ENCODE measurements at places on chromosomes 12 and 14.

DNA sequence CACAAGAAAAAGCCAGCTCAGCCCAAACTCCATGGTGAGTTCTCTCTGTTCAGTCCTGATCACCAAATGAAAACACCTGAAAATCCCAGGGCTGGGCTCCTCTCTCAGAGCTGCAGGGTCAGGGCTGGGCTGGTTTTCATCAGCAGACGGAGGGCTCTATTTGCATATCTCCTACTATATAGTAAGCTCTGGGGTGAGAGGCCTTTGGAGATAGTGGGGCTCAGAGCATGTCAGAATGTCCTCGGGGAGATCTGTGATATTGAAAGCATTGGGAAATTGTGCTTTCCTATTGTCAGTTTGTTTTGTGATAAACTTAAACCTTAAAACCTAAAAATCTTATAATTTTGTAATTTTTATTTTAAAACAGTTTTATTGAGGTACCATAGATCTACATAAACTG, 742.6 kb downstream of the TMEM121 start:
- no peak for DNase-seq

- DNase-seq, result no peak
These were observed 7.7 kb downstream of the DCTN2 start for GRCh38 chr12:57539134-57539768.

GRCh38 chr14:100221533-100222223, 17.3 kb upstream of the YY1 start:
- DNase-seq, result peak; percentile 28

DNA sequence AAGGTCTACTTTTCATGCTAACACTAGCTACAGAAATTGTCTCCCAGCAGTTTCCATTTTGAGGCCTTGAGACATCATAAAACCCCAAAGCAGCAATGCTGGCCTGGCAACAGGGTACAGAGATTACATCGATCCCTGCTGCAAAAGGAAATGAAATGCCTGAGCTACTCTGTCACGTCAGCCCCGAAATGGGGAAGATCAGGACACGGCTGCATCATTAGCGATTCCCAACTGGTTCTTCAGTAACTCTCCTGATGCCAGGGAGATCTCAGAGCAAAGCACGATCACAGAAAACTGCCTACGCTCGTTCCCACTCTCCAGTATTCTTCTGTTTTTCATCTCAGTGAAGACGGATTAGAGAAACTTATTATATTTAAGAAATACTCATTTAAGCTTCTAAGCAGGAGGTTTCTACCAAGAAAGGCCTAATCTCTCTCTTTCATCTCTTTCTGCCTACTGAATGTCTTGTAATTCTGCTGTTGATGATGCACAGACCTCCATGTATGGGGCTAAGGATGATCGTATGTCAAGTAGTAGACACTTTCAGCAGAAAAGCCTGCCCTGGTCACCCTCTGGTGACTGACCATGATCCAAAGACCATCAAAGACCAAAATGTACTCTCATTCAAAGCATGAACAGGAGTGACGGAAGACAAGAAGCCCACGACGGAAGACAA, 168.5 kb downstream of the RIMBP2 start:
- DNase-seq, result no peak

DNA sequence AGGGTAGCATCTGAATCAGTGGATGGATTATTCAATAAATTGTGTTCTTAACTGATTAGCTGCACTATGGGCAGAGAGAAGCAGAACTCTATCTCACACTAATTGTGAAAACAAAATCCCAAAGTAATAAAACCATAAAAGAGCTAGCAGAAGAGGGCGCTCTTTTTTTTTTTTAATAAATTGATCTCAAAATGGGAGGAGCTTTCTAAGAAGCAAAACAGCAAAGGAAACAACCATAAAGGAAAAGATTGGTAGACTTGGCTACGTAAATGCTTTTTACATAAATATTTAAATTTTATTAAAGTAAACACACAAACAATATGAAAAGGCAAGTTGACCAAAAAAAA, 1.5 kb upstream of the TM7SF3 start:
- DNase-seq, result no peak

GRCh38 chr14:84856751-84857534, 673.0 kb upstream of the FLRT2 start:
- no peak for DNase-seq

- no peak for DNase-seq
These were observed 52.1 kb downstream of the EIF2S3B start for GRCh38 chr12:10557766-10558165.

- DNase-seq, result no peak
These were observed 153.6 kb downstream of the PAH start for GRCh38 chr12:102763471-102763870.

DNA sequence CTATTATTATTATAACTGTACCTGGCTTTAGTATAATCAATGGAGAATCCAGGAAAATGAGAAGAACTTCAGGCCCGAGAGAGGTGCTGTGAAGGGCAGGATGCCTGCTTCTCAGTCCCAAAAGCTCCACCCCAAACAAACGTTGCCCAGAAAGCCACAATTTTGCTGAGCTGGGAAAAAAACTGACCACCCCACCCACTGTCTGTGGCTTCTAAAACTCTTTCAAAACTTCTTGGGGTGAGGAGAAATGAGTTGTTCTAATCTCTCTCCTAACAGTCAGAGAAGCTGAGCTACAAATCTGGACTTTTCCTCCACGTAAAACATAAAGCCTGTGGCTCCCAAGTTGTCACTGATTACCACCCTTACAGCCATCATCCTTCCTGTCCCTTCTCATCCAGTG, 13.4 kb downstream of the VDR start:
- DNase-seq, result no peak

- no peak for DNase-seq
These were observed 34.3 kb upstream of the TXNRD1 start for GRCh38 chr12:104181313-104181712.

- DNase-seq, result no peak
These were observed 27.7 kb upstream of the KLRD1 start for GRCh38 chr12:10279937-10280336.

DNA sequence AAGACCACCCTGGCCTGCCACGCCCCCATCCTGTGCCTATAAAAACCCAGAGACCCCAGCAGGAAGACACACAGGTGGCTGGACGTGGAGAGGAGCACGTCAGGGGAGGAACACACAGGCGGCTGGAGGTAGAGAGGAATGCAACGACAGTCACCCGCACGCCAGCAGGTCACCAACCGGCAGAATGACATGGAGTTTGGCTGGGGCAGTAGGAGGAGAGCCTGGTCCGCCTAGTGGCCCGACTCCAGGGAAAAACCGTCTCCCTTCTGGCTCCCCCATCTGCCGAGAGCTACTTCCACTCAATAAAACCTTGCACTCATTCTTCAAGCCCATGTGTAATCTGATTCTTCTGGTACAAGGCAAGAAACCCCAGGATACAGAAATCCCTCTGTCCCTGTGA, 62.7 kb upstream of the KCNH3 start:
- DNase-seq, result no peak

DNA sequence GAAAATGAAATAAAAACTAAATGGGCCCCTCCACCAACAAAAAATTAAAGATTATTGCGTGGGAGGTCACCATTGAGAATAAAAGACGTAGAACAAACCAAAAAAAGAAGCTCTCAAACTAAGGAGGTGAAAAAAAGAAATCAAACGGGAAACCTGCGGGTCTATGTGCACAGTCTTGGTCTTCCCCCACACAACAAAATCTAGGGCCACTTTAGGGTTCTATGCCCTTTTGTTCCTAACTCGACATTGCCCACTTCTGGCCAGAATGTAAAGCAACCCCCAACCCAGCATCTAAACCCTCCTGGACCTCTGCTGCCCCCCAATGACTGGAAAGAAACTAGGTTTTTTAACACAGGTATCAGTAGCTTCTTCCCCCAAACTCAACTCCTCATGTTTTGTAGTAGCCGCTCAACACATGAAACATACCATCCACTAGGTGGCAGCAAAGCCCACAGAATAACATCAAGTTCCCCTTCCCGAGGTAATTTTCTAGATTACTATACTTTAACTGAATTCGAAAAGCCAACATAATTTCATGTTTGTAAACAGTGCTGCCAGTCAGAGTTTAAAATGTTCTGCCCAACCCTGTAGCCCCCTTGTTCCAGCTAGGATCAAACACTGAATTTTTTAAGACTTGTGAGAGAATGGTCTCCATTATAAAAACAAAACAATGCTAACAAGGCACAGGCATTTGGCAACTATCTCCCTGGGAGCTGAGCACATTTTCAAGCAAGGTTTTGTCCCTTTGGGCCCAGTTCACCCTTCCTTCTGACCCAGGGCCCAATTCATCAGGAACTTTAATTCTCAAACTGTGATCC, 18.7 kb downstream of the DAD1 start:
- DNase-seq, result peak; percentile 54

- no peak for DNase-seq
These were observed 23.0 kb upstream of the ATP2B1 start for GRCh38 chr12:89731614-89732013.

DNA sequence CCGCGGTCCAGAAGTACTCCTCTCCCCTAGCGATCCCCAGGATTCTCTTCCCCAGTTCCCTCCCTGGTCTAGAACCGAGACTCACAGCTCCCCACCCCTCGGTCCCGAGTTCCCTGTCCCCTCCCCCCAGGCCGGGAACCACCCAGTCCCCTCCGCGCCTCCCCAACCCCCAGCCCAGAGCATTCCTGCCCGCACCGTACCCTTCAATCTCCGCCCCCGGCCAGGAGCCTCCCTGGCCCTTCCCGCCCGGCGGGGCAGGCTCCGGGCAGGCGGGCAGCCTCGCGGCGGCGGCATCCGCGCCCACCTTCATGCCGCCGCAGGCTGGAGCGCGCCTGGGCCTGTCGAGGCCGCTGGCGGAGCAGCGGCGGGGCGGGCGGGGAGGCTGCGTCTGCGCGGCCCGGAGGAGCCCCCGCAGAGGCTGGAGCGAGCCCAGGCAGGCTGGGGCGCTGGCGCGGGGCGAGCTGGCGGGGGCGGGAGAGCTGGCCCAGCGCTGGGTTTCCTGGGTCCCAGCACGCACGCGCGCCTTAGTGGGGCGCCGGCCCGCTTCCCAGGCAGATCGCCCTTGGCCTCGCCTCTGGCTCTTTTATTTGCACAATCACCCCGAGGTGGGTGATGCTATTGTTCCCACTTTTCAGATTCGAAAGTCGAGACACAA, 22.2 kb upstream of the GPR132 start:
- no peak for DNase-seq

DNA sequence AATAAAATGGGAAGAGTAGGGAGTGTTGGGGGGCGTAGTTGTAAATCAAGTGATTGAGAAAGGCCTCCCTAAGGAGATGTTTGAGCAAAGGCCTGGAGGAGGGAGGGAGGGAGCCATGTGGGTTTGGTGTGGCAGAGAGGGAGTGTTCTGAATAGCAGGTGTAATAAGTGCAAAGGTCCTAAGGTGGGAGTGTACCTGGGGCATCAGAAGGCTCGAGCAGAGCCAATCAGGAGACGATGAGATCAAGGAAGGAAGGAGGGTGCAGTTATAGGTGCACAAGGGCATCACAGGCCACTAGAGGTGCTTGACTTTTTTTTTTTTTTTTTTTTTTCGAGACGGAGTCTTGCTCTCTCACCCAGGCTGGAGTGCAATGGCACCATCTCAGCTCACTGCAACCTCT, 77.9 kb upstream of the PLXNC1 start:
- DNase-seq, result no peak

DNA sequence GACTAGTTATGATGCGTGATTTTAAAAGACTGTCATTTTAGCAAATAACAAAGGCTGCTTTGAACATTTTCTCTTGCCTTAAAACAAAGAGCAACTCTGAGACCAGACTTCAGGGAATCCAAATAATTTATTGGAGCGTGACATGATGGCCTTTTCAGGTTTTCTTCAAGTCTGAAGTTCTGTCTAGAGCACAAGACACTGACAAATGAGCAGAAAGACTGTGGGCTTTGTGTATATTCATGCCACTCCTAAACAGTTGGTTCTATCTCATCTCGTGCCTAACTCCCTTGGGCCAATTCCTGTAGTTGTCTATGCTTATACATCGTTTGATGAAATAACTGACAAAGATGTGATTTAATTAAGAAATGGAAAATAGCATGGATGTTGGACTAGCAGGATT, 47.5 kb downstream of the IFT81 start:
- no peak for DNase-seq

All from NCI-H187 (cell line).